ENCODE measurements at places on chromosomes 7 and 10. TPM values are rescaled to one million over a fixed set of nuclear protein-coding genes. Genes with fewer than 3 reads are reported as not detected.

Gene SHH
- total RNA-seq, result not detected

Gene SFXN4
- total RNA-seq, result 46.2 TPM

Gene SMARCD3
- 20.9 TPM for total RNA-seq

Gene FIGNL1
- 38.4 TPM for total RNA-seq

Gene MAGI2
- 0.82 TPM for total RNA-seq

Gene SLC26A5
- not detected for total RNA-seq

Gene CH25H
- total RNA-seq, result 0.55 TPM

Gene LRRTM3
- total RNA-seq, result not detected

Gene PPP1R9A
- not detected for total RNA-seq

Gene OR13A1
- not detected for total RNA-seq

Gene MYO3A
- total RNA-seq, result not detected

Gene MRLN
- not detected for total RNA-seq

Measured in SJSA1 (cell line).